Stimulated activated CD8-positive, alpha-beta memory T cell treated with anti-CD3 and anti-CD28 coated beads, Interleukin-15, amount 100 ng/mL, for 24 hours (primary cell): ENCODE measurements at places on chromosomes 4 and X.

- DNase-seq = no peak
Observed at GRCh38 chrX:15855568-15856221, 1.1 kb upstream of the AP1S2 start.

GRCh38 chr4:107037199-107037584 is 1.1 kb upstream of the DKK2 start:
- no peak for DNase-seq

GRCh38 chr4:123749383-123749782 is 352.8 kb downstream of the SPRY1 start:
- DNase-seq = no peak

DNA sequence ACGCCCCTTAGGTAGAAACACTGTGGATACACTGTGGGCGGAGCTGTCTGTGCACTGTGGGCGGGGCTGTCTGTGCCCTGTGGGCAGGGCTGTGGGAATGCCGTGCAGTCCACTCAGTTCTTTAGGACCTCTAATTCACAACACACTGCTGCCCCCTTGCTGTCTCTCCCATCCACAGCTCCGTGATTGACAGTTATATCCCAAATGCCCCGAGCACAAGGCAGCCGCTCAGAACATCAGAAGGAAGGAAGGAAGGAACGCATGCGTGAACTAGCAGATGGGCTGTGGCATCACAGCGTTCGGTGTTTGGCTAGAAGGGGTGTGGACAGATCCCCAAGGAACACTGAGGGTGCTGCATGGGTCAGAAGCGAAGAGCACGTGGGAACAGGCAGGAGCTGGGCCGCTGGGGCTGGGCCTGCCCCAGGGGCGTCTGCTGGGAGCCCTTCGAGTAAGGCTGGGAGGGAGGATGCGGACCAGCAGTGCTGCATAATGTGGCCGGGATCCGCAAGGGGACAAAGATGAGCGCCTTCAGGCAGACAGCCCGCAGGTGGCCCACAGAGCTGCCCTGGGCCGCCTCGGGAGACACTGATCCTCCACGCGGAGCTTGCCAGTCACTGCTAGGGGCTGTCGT is 29.8 kb downstream of the ACOX3 start:
- no peak for DNase-seq

DNA sequence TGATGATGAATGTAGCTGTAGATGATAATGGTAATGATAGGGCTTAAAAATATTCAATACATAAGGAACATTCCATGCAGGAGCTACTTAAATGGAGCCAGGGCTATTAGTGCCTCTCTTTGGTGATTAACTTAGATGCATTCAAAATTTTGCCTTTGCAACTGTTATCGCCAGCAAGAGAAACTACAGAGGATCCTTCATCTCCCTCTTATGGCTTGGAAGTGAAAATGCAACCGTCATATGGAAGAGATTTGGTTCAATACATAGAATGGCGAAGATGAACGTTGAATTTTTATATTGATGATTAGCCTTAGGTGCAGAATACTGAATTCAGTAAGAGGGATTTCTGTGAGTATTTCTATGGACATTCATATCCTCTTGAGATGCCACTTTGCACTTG is 134.5 kb upstream of the NLGN4X start:
- no peak for DNase-seq

DNA sequence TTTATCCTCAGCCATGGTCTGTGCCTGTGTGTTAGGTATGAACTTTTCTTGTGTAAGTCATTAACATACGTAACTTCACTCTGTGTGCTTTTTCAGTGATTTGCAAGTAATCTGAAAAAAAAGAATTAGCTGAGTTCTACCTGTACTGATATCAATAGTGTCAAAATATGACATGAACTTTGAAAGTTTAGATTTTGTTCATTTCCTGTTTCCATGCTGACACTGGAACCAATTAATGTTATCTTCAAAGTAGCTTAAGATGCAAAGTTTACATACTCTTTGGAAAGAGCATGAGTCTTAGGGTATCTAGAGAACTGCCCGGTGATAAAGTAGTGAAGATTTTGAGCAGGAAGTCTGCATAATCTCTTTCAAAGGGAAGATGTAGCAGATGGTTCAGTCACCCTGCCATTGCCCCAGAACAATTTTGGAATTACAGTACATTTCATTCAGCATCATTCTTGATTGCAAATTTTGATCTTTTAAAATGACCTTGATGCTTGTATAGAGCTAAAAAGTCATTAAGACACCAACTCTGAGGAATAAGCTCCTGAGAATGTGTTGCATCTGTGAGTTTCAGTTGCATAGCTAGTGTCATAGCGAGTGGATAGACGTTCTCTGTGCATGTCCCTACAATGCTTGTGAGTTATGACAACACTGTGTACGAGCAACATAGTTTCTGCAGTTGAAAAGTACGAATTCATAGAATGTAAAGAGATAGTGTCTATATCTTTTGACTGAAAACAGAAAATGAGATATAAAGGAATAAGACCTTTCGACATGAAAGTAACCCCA is 130.5 kb downstream of the PTTG2 start:
- DNase-seq = no peak

- no peak for DNase-seq
Observed at GRCh38 chr4:175639346-175639745, 172.7 kb downstream of the GPM6A start.

- DNase-seq = no peak
Observed at GRCh38 chrX:1468250-1468772, 15.6 kb upstream of the ASMTL start.

DNA sequence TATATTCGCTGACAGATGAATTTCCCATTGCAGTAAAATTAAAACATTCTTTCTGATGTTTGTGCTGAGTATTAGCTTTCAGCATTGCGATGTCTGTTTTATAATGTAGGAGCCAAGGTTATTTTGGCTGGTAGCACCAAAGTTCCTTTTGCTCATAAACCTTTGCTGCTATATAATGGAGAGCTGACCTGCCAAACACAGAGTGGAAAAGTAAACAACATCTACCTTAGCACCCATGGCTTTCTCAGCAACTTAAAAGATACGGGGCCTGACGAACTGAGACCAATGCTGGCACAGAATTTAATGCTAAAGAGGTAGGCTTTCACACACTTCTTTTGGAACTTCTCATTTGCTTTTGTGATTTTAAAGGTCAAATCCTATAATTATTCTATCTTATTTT is 46.0 kb downstream of the WDR19 start:
- DNase-seq = no peak

DNA sequence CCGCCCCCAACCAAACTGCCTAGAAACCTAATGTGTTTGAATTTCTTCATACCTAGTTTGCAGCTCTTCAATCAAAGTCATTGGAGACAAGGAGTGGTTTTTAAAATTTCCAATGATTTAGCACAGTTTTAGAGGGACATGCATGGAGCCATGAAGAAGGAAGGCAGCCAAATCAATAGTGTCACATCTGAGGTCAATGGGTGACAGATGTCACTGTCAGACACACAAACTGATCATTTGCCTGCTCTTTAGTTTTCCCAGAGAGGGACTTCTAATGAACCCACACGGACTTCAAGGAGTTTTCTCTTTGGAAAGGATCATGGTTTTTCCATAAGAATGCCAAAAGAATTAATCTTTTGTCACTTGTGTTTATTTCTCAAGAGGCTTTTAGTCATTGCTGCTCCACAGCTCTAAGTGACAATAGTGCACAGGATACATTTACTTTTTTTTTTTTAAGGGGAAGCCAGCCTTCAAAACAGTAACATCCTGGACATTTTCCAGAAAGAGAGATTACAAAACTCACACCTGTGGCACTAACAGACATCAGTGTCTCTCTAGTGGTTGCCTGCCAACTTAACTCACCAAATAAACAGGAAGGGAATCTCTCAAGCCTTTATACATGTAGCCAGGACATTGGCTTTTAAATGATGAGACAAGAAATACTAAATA is 251.1 kb upstream of the DIAPH2 start:
- no peak for DNase-seq

GRCh38 chr4:81850701-81851100 is 379.0 kb upstream of the RASGEF1B start:
- DNase-seq = no peak

- DNase-seq = no peak
Observed at GRCh38 chrX:17802756-17803155, 58.3 kb downstream of the RAI2 start.

DNA sequence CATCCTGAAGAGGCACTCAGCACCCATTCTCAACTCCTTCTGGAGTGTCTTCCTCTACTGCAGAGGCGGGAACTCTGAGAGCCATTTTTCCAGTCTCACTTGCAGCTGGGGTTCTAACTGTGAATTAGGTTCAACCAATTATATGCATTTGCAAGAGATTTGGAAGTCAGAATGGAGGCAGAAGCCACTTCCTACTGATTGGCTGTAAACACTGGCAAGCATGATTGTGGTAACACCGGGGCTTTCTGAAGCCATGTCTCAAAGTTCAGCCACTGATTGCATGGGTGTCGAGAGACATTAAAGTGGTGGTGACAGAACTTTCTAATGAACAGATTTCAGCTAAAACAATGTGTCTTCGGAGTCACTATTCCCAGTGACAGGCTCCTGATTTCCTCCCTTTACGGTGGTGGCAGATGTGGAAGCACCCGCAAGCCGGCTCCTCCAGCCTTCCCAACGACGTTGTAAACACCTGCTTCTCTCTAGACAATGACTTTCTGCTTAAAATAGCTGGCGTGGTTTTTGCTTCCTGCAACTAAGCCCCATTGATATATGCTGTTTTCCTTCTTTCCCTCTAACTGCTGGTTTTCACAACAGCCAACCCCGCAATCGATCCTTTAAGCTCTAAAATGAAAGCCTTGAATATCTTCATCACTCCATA is 92.0 kb downstream of the IRF2 start:
- DNase-seq = no peak

DNA sequence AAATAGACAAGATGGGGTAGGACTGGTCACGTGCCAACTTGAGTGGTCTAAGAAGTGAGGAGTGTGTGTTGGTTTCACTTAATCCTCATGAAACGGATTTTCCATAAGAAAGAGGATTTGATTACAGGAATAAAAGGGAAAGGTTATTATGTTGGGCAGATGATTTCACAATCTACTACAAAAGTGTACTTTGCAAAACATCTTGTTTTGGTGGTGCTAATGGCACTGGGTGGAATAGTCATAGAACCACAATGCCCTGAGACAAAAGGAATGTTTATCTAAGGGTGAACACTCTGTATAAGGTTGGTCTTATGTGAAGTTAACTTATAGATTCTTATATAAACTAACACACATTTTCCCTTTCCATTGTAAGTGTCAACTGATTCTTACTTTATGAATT is 45.6 kb downstream of the GLUD2 start:
- DNase-seq = no peak

DNA sequence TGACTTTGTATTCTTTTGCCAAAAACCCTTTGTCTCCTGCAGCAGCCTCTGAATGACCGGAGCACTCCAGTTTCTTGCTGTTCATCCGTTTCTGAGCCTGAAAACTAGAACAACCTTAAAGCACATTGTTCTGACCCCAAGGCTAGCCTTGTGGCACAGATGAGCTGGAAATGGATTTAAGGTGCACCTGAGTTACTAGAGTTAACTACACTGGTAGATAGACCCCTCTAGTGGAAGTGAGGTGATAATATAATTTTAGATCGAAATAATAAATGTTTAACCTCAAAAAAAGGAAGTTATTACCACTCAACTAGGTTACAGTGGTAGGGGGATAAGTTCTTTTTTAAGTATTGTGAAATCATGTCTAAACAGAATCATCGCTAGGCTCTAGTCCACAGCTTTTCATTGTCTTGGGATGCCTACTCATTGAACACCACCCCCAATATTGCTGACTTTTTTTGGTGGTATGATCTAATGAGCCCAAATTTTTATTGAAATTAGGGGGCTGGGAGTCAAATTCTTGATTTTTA is 2.7 kb downstream of the PLS3 start:
- DNase-seq = no peak
